ENCODE measurements at places on chromosomes 7 and 10.

DNA sequence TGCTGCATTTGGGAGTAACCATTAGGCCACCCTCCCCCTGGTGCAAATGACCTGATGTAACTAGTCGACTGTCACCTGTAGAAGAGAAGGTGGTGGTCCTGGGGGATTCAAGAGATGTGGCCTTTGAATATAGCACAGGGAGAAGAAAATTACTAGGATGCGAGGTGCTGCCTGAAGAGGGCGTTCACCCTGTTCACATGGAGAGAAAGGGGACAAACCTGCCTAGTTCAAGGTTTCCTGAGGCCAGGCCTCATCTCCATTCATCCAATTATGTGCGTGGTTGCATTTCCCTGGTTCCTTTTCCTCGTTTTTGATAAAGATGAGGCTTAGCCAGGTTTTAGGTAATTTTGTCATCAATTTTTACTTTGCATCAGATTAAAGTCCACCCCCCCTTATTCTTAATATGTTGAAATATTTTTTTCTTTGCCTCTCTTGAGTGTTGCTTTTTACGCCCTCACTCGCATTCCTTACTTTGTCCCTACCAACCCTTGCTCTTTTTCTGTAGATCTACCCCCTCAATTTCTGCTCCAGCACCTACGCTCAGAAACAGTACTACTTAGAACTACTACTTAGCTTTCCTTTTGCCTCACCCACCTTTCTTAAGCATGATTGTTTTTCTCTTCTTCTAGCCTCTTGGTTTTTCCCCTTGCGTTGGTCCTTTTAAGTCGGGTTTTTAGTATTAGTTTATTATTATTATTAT, 13.7 kb downstream of the CLCN1 start:
- H3K36me3 ChIP-seq, result no peaks in the 10 kb centered on the region
- no peak for DNase-seq
- no peak overlapping the region for H3K27ac ChIP-seq
- H3K27me3 ChIP-seq, result no peaks in the 10 kb centered on the region
- peaks cover 9% of the 10 kb centered on the region for H3K4me1 ChIP-seq
- H3K4me3 ChIP-seq, result no peak overlapping the region

GRCh38 chr7:112014347-112014746, 191.9 kb downstream of the DOCK4 start:
- H3K4me1 ChIP-seq, result no peaks in the 10 kb centered on the region
- no peak overlapping the region for H3K4me3 ChIP-seq
- no peak for DNase-seq
- peaks cover 1% of the 10 kb centered on the region for H3K27me3 ChIP-seq

DNA sequence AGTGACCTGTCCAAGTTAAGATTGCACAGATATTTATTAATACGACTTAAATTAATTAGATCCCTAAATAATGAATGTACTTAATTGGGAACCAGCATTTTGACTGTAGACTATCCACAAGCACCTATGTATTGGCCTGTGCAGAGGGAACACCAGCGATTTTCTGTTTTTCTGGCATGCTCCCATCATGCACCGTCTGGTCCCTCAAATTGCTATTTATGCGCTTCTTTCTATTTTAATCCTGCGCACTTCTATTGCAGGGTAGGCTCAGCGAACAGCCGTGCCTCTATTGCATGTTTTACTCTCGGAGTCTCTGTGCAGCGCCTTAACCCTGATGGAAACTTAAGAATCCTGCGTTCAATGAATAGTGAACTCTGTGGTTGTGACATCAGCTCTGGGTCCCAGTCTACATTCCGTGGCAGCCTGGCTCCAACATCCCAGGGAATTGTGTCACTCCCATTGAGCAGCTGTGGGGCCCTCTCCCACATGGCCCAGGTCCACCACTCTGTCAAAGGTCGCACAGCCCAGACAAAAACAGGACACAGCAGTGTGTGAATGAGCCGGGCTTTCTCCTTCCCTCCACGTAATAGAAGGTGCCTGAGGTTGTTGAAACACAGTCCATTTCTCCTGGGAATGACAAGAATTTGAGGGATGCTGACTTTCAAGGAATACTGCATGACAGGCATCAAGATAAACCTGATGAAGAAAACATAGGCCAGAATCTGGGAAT, 239.7 kb upstream of the KLF6 start:
- no peak overlapping the region for H3K4me3 ChIP-seq
- H3K27me3 ChIP-seq, result 0 out of 2 replicates have a peak, but pooled peaks cover 3% of the 10 kb centered on the region
- H3K27ac ChIP-seq, result no peak overlapping the region
- H3K4me1 ChIP-seq, result no peaks in the 10 kb centered on the region

DNA sequence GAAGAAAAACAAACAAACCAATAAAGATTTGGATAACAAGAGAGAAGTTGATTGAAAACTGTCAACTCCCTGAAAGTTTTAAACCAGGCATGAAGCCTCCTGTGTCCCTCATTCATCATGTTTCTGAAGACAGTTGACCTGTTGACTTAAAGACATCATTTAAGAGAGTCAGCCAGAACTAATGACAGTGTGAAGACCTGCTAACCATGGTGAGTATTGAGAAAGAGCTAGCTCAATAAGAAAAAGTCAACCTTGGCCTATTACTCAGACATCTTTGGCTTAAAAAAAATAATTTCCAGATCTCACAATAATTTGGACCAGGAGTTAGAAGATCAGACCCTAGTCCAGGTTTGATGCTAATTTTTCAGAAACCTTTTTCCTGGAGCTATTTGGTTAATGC, 45.3 kb upstream of the ANKRD1 start:
- H3K27me3 ChIP-seq, result no peaks in the 10 kb centered on the region
- DNase-seq, result no peak
- H3K4me3 ChIP-seq, result no peak overlapping the region
- no peak overlapping the region for H3K27ac ChIP-seq
- H3K36me3 ChIP-seq, result no peaks in the 10 kb centered on the region

GRCh38 chr7:142451296-142451695, 193.4 kb upstream of the PRSS58 start:
- peaks cover 4% of the 10 kb centered on the region for H3K27me3 ChIP-seq
- no peaks in the 10 kb centered on the region for H3K36me3 ChIP-seq
- DNase-seq, result no peak
- no peak overlapping the region for H3K4me3 ChIP-seq
- H3K4me1 ChIP-seq, result no peaks in the 10 kb centered on the region
